ENCODE measurements at places on chromosomes 11 and 22.

DNA sequence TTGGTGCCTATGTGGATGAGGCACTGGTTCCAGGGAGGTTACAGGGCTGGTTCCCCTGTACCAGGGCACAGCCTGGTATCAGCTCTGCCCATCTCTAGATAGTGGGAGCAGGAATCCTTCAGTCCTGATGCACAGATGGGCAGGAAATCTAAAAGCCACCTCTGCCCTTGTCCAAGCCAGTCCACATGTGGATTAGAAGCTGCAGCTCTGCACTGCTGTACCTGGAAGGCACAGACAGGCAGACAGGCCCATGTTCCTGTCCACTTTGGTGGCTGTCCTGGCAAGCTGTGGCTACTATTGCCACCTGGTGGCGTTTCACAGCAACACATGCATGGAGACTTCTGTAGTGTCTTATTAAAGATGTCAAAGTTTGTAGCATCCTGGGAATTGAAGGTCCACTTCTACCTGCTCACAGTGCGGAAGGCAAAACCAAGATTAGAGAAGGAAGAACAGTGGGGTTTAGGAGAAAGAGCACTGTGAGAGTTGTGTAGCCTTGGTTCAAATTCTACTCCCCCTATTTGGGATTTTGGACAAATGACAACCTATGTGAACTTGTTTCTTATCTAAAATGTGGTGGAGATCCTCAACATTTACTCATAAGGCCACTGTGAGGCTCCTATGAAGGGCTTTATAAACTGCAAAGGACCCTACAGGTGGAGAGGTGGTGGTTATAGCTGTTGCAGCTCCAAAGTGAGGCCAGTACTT is 30.1 kb downstream of the NAV2 start:
- no peaks in the 10 kb centered on the region for H3K4me1 ChIP-seq
- no peak overlapping the region for H3K27ac ChIP-seq
- peak; percentile 25 for DNase-seq
- no peaks in the 10 kb centered on the region for H3K36me3 ChIP-seq
- H3K27me3 ChIP-seq: peaks cover 4% of the 10 kb centered on the region
- H3K4me3 ChIP-seq: no peak overlapping the region

GRCh38 chr11:8531312-8531711 is 62.7 kb downstream of the STK33 start:
- H3K4me3 ChIP-seq: no peak overlapping the region
- no peak overlapping the region for H3K27ac ChIP-seq
- H3K4me1 ChIP-seq: peaks cover 7% of the 10 kb centered on the region
- no peaks in the 10 kb centered on the region for H3K27me3 ChIP-seq
- H3K36me3 ChIP-seq: no peaks in the 10 kb centered on the region

GRCh38 chr22:43272869-43273318 is 70.3 kb downstream of the SCUBE1 start:
- H3K36me3 ChIP-seq: no peaks in the 10 kb centered on the region
- no peaks in the 10 kb centered on the region for H3K4me1 ChIP-seq
- H3K4me3 ChIP-seq: no peak overlapping the region
- H3K27ac ChIP-seq: no peak overlapping the region
- H3K27me3 ChIP-seq: peaks cover 22% of the 10 kb centered on the region

- no peak overlapping the region for H3K27ac ChIP-seq
- DNase-seq: no peak
- H3K4me3 ChIP-seq: no peak overlapping the region
These were observed 24.1 kb upstream of the FAM181B start for GRCh38 chr11:82757660-82758357.

DNA sequence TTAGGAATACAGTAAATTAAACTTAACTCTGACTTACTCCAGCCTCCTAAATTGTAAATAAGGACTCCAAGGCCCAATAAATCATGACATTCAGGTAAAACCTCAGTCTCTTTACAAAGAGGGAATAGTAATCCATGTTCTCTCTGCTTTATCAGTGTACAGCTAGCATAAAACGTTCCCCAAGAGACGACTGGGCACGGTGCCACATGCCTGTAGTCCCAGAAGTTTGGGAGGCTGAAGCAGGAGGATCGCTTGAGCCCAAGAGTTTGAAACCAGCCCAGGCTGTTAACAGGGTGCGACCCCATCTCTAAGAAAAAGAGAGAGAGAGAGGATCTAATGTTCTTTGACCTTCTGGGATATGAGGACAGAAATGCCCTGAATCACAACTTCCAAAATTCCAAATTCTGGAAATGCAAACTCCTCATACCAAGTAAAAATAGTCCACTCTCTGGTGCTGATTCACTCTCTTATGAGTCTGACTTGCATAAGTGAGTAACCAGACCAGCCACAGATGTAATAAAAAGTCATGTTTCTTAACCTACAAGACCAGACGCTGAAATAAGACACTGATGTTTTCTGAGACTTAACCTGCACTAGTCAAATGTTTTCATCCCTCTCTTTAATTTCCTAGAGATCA is 25.5 kb downstream of the NNMT start:
- H3K27ac ChIP-seq: no peak overlapping the region
- H3K4me1 ChIP-seq: no peaks in the 10 kb centered on the region
- H3K27me3 ChIP-seq: peaks cover 11% of the 10 kb centered on the region
- DNase-seq: no peak
- H3K36me3 ChIP-seq: no peaks in the 10 kb centered on the region

DNA sequence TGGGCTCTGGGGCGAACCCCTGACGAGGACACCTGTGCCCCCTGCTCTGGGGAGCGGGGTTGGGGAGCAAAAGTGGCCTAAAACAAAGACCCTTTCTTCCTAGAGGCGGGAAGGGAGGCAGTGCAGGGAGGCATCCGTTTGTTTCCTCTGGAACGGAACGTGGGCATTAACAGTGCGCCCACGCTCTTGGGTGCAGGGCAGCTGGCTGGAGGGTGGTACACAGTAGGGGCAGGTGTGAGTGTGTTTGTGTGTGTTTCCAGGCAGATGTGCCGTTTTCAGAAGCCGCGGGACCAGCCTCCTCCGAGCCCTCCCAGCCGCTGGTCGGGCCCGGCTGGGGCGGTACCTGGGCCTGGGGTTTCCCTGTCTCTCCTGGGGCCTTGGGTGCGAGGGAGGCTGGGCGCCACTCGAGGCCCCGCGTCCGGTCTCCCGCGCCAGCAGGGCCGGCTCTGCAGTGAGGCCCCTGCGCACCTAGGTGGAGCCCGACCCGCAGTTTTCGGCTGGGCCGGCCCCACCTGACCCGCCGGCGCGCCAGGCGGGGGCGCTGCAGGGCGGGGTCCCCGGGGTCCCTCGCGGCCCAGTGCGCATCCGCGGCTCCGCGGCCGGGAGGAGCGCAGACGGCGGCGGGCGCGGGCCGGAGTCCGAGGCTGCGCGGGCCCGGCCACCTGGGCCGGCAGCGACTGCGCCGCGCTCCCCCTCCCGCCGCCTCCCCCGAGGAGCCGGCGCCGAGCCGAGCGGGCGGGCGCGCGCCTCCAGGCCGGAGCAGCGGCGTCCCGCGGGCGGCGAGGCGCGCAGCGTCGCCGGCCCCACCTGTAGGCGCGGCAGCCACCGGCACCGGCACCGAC is 1252.7 kb downstream of the BRD1 start:
- no peak overlapping the region for H3K27ac ChIP-seq
- no peak for DNase-seq

- no peaks in the 10 kb centered on the region for H3K27me3 ChIP-seq
- H3K4me1 ChIP-seq: no peaks in the 10 kb centered on the region
- DNase-seq: no peak
- no peak overlapping the region for H3K4me3 ChIP-seq
- no peak overlapping the region for H3K27ac ChIP-seq
These were observed 12.8 kb downstream of the MACROD1 start for GRCh38 chr11:64152841-64153691.

DNA sequence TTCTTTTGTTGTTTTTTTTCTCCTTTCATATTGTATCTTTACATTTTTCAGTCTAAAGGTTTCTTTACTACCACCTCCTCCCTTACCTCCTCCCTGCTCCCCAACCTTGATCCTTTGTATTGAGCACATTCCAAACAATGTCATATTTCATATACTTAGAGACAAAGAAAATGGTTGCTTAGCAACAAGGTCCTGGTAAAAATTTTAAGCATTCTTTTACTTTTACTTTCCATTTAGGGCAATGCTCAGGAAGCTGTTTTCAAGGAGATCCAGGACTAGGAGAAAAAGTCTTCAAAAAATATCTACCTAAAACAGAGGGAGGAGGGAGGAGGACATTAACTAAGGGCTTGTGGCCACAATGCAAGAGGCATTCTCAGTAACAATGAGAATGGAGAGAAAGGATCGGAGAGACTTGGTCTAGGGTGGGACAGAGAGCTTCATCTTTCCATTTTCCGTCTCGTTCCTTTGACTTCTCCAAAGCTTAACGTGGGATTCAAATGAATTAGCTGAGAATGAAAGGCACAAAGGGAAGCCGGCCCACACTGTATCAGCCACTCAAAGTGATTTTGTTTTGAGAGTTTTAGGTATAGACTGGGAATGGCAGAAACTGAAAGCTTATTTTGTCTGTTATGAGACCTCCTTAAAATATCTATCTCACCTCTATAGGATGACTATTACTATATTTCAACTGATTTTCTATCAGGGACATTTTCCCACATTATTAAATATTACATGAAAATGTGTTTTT is 455.7 kb downstream of the RAB38 start:
- H3K4me1 ChIP-seq: no peaks in the 10 kb centered on the region
- no peaks in the 10 kb centered on the region for H3K36me3 ChIP-seq
- H3K27me3 ChIP-seq: no peaks in the 10 kb centered on the region
- H3K27ac ChIP-seq: no peak overlapping the region

DNA sequence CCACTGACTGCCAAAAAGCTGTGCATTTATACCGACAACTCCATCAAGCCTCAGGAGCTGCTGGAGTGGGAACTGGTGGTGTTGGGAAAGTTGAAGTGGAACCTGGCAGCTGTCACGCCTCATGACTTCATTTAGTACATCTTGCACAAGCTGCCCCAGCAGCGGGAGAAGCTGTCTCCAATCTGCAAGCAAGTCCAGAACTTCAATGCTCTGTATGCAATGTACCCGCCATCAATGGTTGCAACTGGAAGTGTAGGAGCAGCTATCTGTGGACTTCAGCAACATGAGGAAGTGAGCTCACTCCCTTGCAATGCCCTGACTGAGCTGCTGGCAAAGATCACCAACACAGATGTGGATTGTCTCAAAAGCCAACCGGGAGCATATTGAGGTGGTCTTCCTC is at the start of gene SLC22A25:
Gene SLC22A25 (minus strand): TSS at position 67 of the 400 bp plus-strand sequence. CDS start 13,947 bp downstream, outside the sequence.
- H3K27me3 ChIP-seq: no peaks in the 10 kb centered on the region
- no peak within 1 kb of the TSS for H3K27ac ChIP-seq
- DNase-seq: no peak
- H3K4me1 ChIP-seq: no peaks in the 10 kb centered on the region

- no peak overlapping the region for H3K27ac ChIP-seq
- H3K4me1 ChIP-seq: peaks cover 14% of the 10 kb centered on the region
- H3K4me3 ChIP-seq: no peak overlapping the region
- H3K36me3 ChIP-seq: no peaks in the 10 kb centered on the region
- no peaks in the 10 kb centered on the region for H3K27me3 ChIP-seq
- no peak for DNase-seq
These were observed 9.2 kb downstream of the ADORA2A start for GRCh38 chr22:24436553-24436952.

- peaks cover 2% of the 10 kb centered on the region for H3K4me1 ChIP-seq
- H3K27me3 ChIP-seq: peaks cover 5% of the 10 kb centered on the region
- no peak for DNase-seq
- H3K36me3 ChIP-seq: no peaks in the 10 kb centered on the region
These were observed 12.7 kb upstream of the IL2RB start for GRCh38 chr22:37162221-37163095.

- H3K27ac ChIP-seq: no peak overlapping the region
- no peak overlapping the region for H3K4me3 ChIP-seq
- no peaks in the 10 kb centered on the region for H3K27me3 ChIP-seq
- no peaks in the 10 kb centered on the region for H3K4me1 ChIP-seq
These were observed 92.7 kb downstream of the SBF2 start for GRCh38 chr11:10201343-10201742.

DNA sequence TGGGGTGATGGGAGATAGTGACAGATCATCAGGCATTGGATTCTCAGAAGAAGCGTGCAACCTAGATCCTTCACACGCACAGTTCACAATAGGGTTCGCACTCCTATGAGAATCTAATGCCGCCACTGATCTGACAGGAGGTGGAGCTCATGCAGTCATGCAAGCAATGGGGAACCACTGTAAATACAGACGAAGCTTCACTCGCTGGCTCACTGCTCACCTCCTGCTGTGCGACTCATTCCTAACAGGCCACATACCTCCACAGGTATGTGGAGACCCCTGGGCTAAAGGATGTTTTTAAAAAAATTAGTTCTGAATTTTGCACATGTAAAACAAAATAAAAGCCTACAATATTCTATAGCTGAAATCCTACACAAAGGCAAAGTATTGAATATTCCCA is 20.5 kb upstream of the TEAD1 start:
- H3K4me1 ChIP-seq: no peaks in the 10 kb centered on the region
- no peaks in the 10 kb centered on the region for H3K27me3 ChIP-seq

DNA sequence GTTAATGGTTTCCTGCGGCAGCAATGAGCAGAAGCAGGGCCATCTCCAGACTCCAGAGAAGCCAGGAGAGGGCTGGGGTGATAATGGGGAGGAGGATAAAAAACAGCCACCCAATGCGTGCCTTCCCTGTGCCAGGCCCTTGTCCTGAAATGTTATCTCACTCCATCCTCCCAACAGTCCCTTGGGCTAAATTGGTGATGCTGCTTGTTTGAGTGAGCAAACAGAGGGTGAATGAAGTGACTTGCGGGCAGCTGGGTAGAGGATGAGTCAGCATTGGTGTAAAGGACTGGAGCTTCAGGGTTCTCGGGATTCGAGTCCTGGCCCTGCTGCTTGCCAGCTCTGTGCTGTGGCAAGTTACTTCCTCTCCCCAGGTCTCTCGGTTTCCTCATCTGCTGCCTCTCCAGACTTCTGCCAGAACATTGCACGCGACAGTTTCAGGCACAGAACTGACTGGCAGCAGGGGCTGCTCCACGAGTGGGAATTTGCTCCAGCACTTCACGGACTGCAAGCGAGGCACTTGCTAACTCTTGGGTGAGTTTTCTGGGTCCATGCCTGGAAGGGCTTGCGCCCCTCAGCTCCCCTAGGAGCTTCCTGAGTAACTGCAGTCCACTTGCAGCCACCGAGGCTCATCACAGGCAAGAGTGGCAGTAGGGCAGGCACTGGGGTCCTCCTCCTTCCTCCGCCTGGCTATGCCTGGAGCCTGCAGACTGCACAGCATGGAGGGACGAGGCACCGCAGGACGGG is at the start of gene P2RY6:
Gene P2RY6 (plus strand): TSS at position 403 of the 744 bp plus-strand sequence. CDS start 24,181 bp downstream, outside the sequence.
- no peak within 1 kb of the TSS for H3K4me3 ChIP-seq
- no peak within 1 kb of the TSS for H3K27ac ChIP-seq

All from keratinocyte (primary cell).